HL-60 (cell line): ENCODE measurements at places on chromosomes 6 and 20.

DNA sequence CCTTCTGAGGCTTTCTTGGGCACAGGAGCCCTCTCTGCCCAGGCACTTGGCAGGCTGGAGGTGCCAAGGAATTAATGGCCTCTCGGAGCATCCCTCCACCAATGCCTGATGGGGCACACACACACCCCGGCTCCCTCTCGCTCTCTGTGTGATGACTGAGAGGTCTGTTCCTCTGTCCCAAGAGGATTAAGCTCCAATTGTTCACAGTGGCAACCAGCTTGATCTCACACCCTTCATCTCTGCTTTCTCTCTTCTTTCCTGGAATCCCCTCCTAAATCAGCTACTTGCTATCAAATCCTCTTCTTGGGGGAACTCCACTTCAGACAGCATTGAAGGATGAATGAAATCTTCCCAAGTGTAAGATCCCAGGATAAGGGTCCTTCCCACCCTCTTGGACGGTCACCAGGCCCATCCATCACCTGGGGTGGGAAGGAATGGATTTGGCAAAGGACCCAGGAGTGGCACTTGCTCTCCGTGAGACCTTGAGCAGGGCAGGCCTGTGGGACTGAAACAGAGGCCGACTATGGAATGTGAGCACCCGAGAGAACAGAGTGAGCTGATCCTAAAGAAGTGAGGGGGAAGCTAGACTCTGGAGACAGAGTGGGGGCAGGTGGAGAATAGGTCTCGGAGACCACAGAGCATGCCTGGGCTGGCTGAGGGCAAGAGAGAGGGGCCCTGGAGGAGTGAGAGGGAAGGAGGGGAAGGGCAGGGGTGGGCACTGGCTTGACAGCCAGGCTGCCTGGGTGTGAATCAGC lies 93.6 kb downstream of the GRM4 start:
- no peak for DNase-seq

DNA sequence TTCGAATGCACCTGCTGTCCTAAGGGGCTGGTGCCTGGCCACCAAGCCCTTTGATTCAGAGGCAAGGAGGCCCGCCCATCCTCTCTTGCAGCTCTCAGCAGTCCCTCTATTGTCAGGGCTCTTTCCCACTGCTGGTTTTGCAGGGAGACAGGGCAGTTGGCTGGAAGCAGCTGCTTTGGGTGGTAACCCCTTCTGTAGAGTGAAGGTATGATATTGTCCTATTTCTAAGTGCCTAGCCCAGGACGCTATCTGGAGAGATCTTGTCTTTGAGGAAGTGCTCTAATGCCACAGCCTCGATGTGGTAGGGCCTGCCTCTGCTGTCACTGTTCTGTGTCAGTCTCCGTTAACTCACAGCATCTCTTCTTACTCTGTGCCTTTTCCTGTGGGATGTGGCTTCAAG lies 5.6 kb downstream of the PLCG1 start:
- DNase-seq: peak; percentile 43

DNA sequence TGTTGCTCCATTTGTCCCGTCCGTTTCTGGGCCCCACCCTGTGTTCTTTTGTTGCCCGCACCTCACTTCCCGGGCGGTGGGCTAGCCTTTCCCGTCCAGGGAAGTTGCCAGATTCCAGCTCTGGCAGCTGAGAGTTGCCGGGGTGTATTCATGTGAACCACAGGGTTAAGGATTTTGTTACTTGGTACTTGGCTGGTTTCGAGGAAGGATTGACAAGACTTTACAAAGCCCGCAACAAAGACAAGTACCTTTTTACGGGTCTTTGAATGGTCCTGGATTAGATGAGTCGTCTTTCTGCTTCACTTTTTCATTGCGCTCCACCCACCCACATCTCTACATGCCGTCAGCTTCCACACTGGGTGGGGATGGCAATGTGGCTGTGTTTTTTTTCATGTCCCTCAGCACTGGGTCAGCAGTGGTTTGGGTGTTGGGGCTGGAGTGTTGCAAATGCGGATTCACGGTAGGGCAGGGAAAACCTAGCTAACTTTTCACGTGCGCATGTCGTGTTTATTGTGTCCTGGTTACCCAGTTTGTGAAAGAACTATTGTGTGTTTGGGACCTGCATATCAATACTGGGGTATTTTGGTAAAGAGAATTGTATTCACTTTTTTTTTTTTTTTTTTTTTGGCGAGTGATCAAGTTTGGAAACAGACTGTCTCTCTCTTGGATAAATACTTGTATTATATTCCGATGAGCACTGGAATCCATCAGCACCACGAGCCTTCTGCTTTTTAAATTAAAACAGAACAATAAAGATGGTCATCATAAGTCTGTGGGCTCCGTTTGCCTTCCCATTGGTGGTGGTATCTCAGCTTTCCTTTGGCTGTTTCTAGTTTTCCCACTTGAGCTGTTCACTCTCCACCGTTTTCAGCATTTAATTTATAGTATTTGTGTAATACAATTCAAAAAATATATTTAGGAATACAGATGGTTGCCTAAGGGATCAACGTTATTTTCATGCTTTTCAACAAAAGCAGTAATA lies 1.2 kb downstream of the DUSP22 start:
- DNase-seq: no peak

DNA sequence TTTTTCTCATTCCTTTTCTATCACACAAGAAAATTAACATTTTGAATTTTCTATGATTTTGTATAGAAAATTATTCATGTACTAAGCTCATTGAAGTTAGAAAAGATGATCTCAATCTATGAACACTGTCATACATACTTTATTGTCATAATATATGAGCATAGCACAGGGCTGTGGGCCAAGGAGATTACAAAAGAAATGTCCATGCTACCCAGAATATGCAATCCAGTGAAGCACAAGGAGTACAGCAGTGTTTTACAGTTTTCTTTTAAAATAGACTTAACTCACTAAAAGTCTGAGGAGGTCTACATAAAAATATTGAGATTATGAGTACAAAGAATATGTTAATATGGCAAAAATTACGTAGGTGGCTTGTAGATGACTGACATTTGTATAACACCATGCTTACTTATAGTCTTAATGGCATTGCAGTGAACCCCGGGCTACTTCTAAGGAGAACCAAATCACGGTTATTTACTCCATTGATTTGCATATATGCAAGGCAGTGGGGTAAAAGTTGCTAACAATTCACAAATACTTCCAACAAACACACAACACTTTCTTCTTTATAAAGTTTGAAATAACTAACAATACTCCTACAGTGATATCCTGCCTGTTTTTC lies 257.1 kb downstream of the BCKDHB start:
- no peak for DNase-seq

- peak; percentile 51 for DNase-seq
These were observed 252.0 kb downstream of the HIVEP2 start for GRCh38 chr6:142692942-142693341.

DNA sequence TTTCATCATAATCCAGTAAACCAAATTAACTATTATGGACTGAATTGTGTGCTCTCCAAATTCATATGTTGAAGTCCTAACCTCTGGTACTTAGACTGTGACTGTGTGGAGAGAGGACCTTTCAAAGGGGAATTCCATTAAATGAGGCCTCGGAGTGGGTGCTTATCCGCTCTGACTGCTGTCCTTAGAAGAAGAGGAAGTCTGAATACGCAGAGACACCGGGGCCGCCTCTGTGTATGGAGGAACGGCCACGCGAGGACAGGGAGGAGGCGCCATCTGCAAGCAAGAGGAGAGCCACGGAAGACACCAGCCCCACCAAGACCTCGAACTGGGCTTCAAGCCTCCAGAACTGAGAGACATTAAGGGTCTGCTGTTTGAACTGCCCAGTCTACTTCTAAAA lies 35.6 kb upstream of the RPS6KA2 start:
- no peak for DNase-seq
